Stimulated activated CD4-positive, alpha-beta T cell treated with anti-CD3 and anti-CD28 coated beads, Interleukin-2, amount 100 ng/mL, for 24 hours (primary cell): ENCODE measurements at places on chromosomes 16 and 17.
A peak's percentile ranks its signal among the peaks of the same experiment; 100 is the strongest.

DNA sequence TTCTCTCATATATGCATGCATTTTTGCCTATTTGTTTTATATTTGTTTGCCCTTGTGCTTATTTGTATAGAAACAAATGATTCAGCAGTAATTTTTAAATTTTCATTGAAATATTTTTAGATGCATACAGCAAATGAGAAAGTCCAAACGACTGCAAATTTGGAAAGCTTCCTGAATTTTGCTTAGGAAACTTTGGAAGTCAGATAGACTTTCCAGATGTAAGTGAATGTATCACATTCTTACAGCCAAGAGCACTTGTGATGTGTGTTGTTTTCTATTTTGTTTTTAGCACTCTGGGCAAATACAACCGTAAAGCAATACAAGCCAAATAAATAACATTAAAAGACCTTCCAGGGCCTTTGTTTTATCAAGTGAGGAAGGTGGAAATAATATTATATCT, 680.8 kb upstream of the CDH8 start:
- DNase-seq, result no peak

- DNase-seq, result no peak
Measured at GRCh38 chr16:69399361-69399760, 13.6 kb upstream of the TERF2 start.

DNA sequence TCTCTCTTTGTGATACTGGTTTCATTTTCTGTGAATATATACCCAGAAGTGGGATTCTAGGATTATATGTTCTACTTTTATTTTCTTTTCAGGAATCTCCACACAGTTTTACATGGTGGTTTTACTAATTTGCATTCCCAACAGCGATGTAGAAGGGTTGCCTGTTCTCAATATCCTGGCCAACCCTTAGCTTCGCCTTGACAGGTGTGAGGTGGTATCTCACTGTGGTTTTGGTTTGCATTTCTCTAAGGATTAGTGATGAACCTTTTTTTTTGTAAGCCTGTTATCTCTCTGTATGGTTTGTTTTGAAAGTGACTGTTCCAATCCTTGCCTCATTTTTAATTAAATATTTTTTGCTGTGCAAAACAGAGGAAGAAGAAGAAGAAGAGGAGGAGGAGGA, 937.7 kb downstream of the CDH8 start:
- DNase-seq, result no peak

- no peak for DNase-seq
Measured at GRCh38 chr17:4735876-4736651, 3.6 kb upstream of the ZMYND15 start.

- DNase-seq, result no peak
Measured at GRCh38 chr17:80029258-80029974, 6.3 kb downstream of the TBC1D16 start.

DNA sequence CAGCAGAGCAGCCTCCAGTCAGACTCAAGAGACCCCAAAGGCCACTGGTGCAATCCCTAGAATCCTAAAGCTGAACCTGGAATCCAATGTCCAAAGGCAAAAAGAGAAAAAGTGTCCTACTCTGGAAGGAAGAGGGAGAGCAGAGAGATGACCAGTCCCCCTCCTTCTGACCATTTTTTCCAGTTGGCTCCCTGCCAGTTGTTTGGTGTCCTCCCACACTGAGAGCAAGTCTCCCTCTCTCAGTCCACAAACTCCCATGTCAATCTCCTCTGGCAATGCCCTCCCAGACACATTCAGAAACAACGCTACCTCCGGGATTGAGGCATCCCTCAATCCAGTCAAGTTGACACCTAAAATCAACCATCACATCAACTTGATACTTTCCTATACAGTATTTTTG, 4.3 kb upstream of the CLEC19A start:
- no peak for DNase-seq

- DNase-seq, result no peak
Measured at GRCh38 chr17:29331075-29331707, 37.2 kb upstream of the NUFIP2 start.

- no peak for DNase-seq
Measured at GRCh38 chr16:74463888-74464287, 42.6 kb upstream of the CLEC18B start.

- no peak for DNase-seq
Measured at GRCh38 chr17:41082626-41083025, 1.3 kb upstream of the KRTAP4-7 start.

GRCh38 chr17:36655726-36656125, 54.3 kb downstream of the MRM1 start:
- no peak for DNase-seq

GRCh38 chr16:1042049-1042744, 30.4 kb upstream of the SSTR5 start:
- no peak for DNase-seq

- DNase-seq, result no peak
Measured at GRCh38 chr16:25140459-25140858, 28.9 kb downstream of the LCMT1 start.

DNA sequence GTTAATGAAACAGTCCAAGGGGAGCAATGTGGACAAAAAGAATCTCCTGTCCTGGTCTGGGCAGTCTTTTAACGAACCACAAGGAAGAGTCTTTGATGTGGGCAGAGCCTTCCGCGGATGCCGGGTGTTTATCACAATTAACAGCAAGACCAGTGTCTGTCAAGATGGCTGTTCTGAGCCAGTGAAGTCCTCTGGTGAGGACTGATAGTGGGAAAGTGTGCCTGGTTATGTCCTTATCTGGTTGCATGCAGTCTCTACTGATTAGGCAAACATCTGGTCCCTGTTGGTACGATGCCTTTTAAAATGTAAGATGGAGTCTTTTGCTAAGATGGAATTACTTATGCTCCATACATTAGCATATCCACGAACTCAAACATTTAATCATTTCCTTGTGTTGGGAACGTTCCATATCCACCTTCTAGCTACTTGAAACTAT, 88.5 kb downstream of the ZNF18 start:
- DNase-seq, result no peak

DNA sequence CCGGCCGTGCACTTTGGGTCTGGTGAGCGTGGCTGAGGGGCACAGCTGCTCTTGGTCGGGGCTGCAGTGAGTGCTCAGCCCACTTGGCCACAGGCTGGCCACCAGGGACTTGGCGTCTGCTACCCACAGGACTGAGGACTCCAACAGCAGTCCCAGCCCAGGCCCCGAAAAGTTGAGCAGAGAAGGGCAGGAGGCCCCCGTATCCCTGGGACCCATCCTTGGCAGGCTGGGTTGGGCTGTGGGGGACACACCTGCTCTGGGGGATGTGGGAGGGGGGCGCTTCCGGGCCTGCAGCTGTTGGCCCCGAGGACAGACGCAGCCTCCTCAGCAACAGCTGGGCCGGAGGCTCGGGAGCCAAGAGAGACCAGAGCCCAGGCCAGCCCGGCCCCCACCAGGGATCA, 19.4 kb upstream of the SSTR5 start:
- no peak for DNase-seq

GRCh38 chr16:1788095-1788707, 5.3 kb downstream of the IGFALS start:
- DNase-seq, result no peak

DNA sequence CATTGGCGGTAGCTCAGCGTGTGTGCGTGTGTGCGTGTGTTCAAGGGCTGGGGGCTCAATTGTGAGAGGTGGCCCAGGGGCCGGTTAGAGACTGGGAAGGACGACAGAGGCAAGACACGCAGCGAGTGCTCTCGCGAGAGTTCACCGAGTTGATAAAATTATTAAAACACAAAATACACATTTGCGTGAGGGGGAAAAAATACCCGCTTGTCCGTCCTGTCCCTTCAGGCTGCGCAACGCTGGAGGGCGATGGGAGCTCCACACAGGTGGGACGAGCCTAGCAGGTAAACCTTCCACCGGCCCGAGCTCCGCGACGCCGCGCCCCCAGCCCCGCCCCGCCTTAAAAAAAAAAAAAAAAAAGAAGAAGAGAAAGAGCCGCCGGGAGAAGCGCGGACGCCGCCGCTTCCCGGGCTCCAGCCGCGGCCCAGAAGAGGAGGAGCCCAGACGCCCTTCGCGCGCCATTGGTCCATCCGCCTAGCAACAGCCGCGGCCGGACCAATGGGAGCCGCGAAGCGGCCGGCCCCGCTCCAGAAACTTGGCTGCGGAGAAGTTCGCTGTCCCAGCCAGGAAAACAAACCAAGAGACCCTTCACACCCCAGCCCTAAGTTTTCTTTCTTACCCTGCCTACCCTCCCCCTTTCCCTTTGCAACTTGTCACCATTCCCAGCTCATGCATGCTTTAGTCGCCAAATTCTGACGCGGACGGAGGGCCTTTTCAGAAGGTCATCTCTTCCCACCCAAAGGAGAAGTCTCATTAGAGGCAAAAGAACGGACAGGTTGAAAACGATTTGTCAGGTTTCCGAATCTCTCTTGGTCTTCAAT, 169.9 kb upstream of the MAF start:
- peak; percentile 79 for DNase-seq

DNA sequence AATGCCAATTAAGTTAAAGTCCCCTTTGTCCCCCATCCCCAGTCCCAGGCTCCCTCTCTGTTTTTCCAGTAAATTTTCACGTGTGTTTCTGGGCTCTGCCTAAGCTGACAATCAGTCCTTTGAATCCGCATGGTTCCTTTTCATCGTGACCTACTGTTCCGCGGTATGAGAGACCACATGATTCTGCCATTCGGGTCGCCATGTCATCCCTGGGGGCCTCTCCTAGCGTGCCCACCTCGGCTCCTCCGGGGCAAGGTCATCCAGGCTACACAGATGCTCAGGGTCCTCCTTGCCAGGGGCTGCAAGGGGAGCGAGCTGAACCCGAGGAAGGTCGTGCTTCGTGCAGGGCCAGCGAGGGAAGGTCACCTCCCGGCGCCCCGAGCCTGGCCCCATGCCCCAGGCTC, 157.6 kb downstream of the RAB11FIP4 start:
- DNase-seq, result no peak

DNA sequence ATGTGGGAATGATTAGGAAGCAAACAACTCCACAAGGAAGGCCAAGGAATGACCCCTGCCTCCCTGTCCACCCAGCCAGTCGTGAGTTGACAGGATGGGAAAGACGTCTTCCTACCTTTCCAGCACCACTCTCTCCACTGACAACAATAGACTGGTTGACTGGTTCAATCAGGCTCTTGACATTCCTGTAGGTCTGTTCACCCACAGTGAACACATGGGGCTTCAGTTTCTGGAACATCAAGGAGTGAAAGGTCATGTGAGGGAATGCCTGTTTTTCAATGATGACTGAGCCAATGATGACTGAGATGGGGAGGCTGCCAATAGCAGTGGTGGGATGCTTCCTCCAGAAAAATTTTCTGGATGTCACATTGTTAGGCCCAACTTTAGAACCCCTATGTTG, 9.6 kb downstream of the MYO19 start:
- DNase-seq, result no peak

GRCh38 chr16:70490261-70490660, 33.1 kb downstream of the COG4 start:
- no peak for DNase-seq

DNA sequence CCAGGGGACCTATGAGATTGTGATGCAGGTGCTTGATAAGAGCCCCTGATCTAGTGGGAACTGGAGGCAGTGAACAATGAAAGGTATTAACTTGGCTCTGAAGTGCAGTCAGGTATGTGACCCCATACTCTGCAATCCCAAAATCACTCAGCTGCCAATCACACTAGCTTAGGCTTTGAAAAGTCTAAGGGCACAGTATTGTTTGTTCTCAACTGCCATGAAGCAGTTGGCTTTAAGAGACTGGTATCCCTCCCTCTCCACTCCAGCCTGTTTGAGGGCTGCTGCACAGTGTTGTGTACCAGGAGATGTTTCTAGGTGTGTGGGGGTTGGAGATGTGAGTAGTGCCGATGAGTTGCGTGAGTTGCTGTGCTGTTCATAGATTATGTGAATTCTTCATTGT, 2.4 kb downstream of the YPEL2 start:
- no peak for DNase-seq

DNA sequence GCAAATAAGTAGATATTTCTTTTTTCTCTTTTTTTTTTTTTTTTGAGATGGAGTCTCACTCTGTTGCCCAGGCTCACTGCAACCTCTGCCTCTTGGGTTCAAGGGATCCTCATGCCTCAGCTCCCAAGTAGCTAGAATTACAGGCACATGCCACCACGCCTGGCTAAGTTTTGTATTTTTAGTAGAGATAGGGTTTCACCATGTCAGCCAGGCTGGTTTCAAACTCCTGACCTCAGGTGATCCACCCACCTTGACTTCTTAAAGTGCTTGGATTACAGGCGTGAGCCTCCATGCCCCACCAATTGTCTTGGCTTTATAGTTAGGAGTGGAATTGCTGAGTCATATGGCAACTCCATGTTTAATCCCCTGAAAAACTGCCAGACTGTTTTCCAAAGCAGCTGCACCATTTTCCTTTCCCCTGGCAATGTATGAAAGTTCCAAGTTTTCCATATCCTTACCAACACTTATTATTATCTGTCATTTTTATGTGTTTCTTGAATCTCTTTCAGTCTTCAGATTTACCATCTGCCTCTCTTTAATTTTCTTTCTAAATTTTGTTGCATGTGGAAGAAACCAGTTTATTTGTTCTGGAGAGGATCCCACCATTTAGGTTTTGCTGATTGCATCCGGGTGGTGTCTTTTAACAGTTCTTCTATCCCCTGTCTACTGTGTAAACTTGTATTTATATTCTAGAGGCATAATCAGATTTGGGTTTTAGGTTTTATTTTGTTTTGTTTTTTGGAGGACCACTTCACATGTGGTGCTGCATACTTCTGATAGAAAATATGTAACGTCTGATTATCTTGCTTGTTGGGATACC, 9.9 kb upstream of the CES3 start:
- no peak for DNase-seq

DNA sequence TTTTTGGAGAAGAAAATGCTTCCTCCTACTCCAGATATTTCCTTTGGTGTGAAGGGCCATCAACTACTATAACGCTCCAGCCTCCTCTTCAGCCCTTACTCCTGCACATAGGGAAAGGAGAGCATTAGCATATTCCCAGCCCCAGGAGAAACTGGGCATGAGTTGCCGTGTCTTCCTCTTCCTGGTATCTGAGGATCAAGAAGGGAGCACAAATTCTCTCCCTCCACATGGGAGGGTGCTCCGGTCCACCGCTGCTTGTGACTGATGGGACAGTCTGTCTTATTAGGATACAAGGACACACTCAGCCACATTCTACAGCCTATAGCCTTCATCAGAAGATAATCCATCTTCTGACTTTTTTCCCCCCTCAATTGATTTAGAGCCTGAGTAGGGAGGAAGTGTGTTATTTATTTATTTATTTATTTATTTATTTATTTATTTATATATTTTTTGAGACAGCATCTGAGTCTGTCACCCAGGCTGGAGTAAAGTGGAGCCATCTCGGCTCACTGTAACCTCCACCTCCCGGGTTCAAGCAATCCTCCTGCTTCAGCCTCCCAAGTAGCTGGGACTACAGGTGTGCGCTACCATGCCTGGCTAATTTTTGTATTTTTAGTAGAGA, 16.6 kb upstream of the CYB5B start:
- DNase-seq, result no peak
